ENCODE measurements at places on chromosomes 3 and 15.

GRCh38 chr3:31785286-31785685, 195.8 kb downstream of the OSBPL10 start:
- no peak for DNase-seq

DNA sequence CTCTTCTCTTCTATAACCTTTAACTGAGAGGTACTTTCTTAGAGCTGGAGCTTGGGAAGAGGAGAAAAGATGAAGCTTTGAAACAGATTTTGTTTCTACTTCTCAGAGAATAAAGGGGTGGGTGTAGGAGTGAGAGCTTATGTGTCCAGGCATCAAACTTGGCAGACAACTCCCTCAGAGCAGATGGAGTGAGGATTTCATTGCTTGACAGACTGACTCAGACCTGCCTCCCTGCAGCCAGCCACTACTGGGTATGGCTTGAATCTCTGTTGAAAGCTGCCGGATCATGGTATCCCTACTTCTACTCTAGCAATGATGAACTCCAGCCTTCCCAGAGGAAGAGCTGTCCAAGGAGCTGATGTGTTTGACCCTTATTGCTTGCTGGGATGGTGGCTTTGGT, 36.7 kb downstream of the SYN2 start:
- DNase-seq = peak; percentile 80

GRCh38 chr3:126345641-126346460, 11.4 kb downstream of the KLF15 start:
- no peak for DNase-seq

DNA sequence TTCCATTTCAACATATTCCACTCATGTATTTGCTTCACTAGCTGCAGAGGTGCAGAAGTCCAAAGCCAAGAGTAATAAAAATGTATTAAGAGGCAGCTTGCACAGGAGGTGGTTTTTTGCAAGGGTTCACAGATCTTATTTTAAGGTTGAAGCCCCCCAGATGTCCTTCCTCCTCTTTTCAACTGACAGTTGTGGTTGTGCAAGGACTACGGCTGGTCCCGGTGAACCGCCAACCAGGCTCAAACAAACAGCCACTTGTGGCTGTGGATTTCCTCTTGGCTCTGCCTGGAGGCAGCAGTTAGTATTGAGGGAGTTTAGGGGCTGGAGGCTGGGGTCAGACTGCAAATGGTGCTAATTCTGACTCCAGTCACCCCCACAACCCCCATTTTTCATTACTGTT, 240.7 kb upstream of the TBC1D5 start:
- DNase-seq = no peak

GRCh38 chr3:74410276-74410941, 204.1 kb downstream of the CNTN3 start:
- DNase-seq = no peak

DNA sequence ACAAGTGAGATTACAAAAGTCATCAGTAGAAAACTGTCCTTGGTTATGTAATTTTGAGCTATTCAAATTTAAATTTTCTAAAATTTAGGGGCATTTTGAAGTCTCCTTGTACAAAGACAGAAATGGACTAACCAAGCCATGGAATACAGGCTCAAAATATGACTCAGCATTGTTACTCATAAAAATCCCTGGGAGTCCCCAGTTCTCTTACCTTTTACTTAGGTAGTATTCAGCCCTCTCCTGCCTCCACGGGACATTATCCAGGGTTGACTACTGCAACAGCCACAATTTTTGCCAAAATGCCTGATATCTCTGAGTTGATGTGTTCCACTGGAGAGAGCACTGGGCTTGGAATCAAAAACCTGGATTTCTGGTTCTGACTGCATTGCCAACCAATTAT, 25.0 kb downstream of the CLDN18 start:
- DNase-seq = no peak

- DNase-seq = no peak
Measured at GRCh38 chr3:60752809-60753208, 498.4 kb downstream of the FHIT start.

DNA sequence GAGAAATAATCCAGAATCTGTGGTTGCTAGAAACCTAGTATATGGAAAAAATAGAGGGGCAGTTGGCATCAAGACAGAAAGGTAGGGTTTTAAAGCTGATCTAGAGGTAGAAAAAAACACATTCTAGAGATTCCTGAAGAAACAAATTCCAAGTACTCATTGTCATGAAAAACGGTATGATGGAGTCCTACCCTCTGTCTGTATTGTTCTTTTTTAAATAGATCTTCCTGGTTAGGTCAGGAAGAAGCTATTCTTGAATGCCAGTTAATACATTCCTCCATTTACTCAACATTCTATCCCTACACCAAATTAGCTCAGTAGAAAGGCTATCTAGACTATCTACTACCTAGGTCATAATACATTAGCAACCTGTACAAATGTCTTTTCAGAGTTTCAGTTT, 364.7 kb downstream of the FHIT start:
- DNase-seq = no peak

DNA sequence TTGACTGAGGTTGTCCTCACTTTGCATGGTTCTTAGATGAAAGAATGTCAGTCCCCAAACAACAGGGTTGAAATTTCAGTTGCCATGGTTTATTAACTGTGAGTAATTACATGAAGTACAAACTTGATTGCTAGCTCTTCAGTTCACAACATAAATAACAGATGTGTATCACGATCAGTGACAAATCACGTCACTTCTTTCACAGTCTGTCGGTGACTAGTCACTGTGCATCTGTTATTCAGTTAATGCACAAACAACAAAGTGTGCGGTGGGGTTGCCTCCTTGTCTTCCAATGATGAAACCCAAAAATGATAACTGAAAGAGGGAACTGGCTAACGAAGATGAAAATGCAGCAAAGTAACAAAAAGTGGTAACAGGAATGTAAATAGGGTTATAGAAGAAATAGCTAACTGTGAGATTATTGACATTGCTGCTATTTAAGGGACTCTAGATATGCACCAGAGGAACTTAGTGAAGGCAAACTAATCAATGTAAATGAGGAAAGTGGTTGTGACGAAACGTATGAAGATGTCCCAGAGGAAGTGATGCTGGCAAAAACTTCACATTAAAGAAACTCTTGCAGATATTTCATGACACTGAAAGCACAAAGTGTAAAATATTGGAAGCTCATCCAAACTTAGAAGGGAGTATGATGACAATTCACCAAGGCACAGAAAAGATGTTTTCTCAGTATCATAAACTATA, 159.3 kb downstream of the WDR76 start:
- peak; percentile 19 for DNase-seq

DNA sequence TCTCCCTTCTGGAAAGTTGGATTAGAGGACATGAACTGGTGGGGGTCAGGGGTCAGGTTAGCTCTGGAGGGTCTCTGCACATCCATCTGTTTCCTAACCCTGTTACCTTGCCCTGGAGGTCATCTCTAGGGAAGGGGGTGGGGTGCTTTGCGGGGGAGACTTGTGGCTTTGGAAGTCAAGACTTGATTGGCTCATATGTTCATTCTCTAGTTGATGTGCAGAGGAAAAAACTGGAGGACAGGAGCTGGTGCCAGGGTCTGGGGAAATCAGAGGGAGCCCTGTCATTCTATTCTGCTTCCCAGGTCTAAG, 42.9 kb upstream of the ROPN1 start:
- no peak for DNase-seq

DNA sequence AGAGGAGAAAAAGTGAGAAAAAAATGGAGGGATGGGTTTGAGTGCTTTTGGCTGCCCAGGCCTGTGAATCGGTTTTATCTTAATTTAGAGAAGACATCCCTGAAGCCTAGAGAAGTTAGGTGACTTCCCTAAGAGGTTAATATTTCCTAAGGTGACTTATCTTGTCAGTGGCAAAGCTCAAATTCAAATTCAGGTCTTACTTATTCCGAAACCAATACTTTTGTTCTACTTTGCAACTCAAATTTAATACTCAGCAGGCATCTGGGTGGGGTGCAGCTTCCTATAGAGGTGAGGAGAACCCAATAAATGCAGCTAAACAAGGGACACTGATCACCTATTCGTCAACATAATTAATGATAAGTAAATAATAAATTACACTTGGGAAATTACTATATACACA, 54.9 kb upstream of the MYRIP start:
- no peak for DNase-seq

DNA sequence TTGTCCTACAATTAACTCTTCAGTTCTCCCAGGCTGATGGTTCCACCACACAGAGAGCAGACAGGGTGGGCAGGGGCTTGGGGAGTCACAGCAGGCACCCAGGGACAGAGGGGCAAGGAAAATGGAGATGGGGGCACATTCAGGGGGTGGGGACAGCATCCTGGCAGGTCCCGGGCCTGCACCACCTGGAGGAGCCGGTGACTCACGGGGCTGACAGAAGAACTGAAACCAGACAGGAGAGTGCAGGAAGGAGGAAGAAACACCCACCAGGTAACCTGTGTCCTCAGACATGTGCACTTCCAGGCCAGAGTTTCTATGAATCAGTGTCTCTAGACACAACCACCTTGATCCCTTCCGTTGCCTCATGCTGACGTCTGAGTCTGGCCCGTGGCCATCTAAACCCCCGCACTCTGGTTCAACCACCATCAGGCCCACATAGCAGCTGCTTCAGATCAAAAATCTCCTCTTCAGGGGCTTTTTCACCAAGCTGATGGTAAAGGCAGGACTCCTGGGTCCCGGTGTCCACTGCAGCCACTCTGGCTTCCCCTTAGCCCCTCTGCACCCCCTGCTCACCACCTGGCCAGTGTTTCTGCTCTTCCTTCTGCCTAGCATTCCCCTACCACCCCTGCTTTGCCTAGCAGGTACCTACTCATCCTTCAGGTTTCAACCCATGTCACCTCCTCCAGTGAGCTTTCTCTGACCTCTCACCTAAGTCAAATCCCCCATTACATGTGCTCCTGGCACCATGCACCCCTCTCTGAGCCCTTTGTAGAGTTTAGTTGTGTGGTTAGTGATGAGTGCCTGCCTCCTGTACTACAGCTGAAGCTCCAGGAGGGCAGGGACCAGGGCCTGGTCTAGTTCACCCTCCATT, 16.5 kb upstream of the CYP11A1 start:
- DNase-seq = no peak

- DNase-seq = no peak
Measured at GRCh38 chr3:187136337-187136736, 3.0 kb downstream of the RPL39L start.

GRCh38 chr3:148331081-148331846, 366.4 kb upstream of the AGTR1 start:
- no peak for DNase-seq

GRCh38 chr3:52347716-52348635, 31.9 kb downstream of the DNAH1 start:
- DNase-seq = no peak

DNA sequence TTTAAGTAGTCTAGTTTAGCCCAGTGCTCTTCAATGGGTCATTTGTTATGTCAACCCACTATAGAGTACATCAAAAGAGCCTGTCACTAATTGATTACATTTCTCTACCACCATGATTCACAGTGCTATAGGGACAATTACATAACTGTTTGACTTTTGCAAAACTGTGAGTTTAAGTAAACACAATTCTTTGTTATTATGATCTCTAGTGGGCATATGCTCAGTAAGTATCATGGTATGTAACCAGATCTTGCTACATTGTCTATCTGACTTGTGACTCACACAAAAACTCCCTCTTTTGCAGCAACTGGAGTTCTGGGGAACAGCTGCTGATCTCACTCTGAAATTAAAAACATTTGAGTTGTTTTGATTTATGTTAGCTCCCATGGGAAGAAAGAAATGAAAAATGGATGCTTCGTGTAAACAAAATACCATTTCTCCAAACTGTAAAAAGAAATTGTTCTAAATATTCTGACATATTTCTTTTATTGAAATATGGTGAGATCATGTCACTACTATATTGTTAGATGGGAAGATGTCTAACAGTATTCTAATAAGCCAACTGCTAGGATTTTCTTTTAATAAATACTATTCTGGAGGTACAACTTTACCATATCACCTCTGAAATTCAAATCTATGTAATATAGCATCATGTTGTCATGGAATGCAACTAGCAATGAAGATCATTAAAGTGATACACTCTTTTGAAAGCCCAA, 470.4 kb downstream of the ROBO1 start:
- DNase-seq = peak; percentile 84

GRCh38 chr3:100882571-100882984, 110.6 kb downstream of the ABI3BP start:
- no peak for DNase-seq

DNA sequence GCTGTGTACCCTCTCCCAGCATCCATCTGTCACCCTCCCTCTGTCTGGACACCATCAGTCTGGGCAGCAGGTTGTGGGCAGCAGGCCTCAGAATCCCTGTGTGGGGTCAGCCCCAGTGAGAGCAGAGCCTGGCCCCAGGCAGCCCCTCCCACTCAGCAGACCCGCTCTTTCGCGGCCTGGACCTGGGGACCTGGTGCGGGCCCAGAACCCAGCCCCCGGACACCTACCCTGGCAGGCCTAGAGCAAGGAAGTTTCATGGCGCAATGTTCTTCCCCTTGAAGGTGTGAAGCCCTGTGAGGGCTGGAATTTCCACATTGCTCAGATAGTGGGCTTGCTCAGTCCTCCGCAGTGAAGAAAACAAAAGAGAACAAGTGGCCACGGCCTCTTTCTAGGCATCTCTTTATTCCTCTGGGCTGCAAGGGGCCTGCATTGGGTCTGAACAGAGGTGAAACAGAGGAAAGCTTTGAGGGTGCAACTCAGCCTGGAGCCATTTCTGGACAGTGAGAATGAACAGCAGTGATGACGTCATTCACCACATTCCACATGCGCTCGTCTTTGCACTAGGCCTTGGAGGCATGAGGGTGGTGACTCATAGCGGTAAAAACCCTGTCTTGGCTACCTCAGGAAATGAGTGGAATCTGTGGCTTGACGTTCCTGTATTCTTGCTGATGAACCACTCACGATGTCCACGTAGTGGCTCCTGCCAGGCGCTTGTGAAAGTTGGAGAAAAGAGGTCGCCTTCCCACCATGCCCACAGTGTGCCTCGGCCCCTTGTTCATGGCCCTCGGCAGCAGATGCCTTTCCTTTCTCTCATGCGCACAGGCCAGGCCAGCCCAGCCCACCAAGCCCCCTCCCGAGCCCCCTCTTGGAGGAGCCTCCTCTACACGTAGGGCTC, 66.1 kb downstream of the SLC30A4 start:
- DNase-seq = peak; percentile 2

- peak; percentile 23 for DNase-seq
Measured at GRCh38 chr3:140206196-140207040, 271.4 kb downstream of the CLSTN2 start.

DNA sequence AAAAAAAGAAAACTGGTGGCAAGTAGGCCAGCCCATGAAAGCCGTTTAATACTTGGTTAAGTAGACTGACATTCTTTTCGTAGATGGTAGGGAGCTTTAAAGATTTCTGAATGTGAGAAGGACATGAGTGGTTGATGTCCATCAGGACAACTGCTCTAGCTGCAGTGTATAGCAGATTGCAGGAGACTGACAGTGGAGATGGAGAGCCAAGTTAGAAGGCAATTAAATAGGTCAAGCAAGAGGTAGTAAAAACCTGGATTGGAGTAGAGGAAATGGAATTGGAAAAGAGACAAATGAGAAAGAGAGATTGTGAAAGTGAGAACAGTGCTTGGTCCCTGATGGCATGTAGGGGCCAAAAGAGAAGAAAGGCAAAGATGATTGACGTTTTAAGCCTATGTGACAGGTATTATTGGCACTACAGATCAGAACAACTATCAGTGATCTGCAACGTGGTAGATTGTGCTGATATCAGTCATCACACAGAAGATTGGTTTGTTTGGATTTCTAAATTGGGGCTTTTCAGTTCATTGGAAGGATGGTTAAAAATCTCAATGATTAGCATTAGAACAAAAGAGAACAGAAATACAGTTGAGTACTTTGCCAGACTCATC, 74.0 kb downstream of the CNTN4 start:
- DNase-seq = no peak

GRCh38 chr3:112138219-112138969, 5.3 kb upstream of the GCSAM start:
- no peak for DNase-seq

- no peak for DNase-seq
Measured at GRCh38 chr3:139326707-139327106, 17.1 kb upstream of the MRPS22 start.

Measured in NCI-H446 treated with DMSO at 0.1 percent for 48 hours (cell line).